Hindlimb muscle (tissue), 1 donor: ENCODE measurements at places on chromosomes 6 and 20. TPM values are rescaled to one million over a fixed set of nuclear protein-coding genes. Genes with fewer than 3 reads are reported as not detected.

CRYBG1 gene
- 3.1 TPM for polyA plus RNA-seq

ZFP57 gene
- not detected for polyA plus RNA-seq

HTR1B gene
- polyA plus RNA-seq, result not detected

SLC35F1 gene
- polyA plus RNA-seq, result 1.3 TPM

GTSF1L gene
- polyA plus RNA-seq, result not detected

MARCKS gene
- 205 TPM for polyA plus RNA-seq

DLL1 gene
- 21.0 TPM for polyA plus RNA-seq

GABRR2 gene
- polyA plus RNA-seq, result 2.0 TPM

CTAGE9 gene
- polyA plus RNA-seq, result not detected

MAS1 gene
- polyA plus RNA-seq, result 0.25 TPM

TGM3 gene
- polyA plus RNA-seq, result 0.61 TPM

OR2J1 gene
- polyA plus RNA-seq, result not detected

BCAS1 gene
- polyA plus RNA-seq, result 8.2 TPM

IFT52 gene
- 21.8 TPM for polyA plus RNA-seq

ZBTB46 gene
- 24.7 TPM for polyA plus RNA-seq

KIAA0408 gene
- 15.4 TPM for polyA plus RNA-seq

ZNF334 gene
- polyA plus RNA-seq, result 11.8 TPM

PEDS1 gene
- polyA plus RNA-seq, result 26.5 TPM

AKAP7 gene
- polyA plus RNA-seq, result 15.2 TPM

RAD21L1 gene
- polyA plus RNA-seq, result not detected

APOM gene
- polyA plus RNA-seq, result 3.3 TPM

KCNK16 gene
- not detected for polyA plus RNA-seq

DEFB124 gene
- 0.88 TPM for polyA plus RNA-seq

FAM83C gene
- 0.17 TPM for polyA plus RNA-seq

CDSN gene
- polyA plus RNA-seq, result not detected

BPIFB1 gene
- polyA plus RNA-seq, result not detected

NOTCH4 gene
- polyA plus RNA-seq, result 25.1 TPM

MYLK4 gene
- 12.3 TPM for polyA plus RNA-seq

EPHA7 gene
- polyA plus RNA-seq, result 3.5 TPM

POM121L2 gene
- polyA plus RNA-seq, result not detected

LRRN4 gene
- polyA plus RNA-seq, result 0.23 TPM

TRIM15 gene
- polyA plus RNA-seq, result not detected

KHDC1L gene
- not detected for polyA plus RNA-seq

SLC23A2 gene
- 11.4 TPM for polyA plus RNA-seq

ANGPT4 gene
- 0.18 TPM for polyA plus RNA-seq

PRICKLE4 gene
- 2.0 TPM for polyA plus RNA-seq

HEY2 gene
- polyA plus RNA-seq, result 10.9 TPM

TTK gene
- 5.7 TPM for polyA plus RNA-seq

KCNK5 gene
- polyA plus RNA-seq, result 1.1 TPM

BNIP5 gene
- polyA plus RNA-seq, result 0.28 TPM

THBS2 gene
- polyA plus RNA-seq, result 31.9 TPM

RIPPLY2 gene
- polyA plus RNA-seq, result 0.23 TPM

GPR6 gene
- not detected for polyA plus RNA-seq

LRRC73 gene
- polyA plus RNA-seq, result not detected

SGK2 gene
- polyA plus RNA-seq, result 0.90 TPM

KCNB1 gene
- 9.0 TPM for polyA plus RNA-seq
